ENCODE measurements at places on chromosomes 7 and 10.
A peak's percentile ranks its signal among the peaks of the same experiment; 100 is the strongest.

- no peak for DNase-seq
These were observed 729.6 kb downstream of the SORCS3 start for GRCh38 chr10:105370692-105371091.

- no peak for DNase-seq
These were observed 7.9 kb upstream of the SEPTIN7 start for GRCh38 chr7:35792873-35793489.

DNA sequence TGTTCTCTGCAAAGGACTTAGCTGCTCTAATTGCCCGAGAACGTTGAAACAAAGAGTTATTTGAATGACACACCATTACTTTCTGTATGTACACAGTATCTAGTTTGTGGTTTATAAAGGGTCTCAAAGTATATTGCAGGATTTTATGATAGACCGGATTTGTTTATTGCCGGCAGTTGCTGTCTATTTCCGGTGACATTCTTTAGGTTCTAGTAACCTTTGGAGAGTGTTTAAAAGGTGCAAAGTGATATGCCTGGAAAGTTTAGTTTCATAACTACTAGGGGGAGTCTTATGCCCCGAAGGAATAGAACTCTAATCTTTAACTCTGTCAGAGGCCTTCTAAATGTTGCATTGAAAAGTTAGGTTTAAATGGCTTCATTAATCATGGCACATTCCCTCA lies 63.8 kb downstream of the PAPSS2 start:
- no peak for DNase-seq

DNA sequence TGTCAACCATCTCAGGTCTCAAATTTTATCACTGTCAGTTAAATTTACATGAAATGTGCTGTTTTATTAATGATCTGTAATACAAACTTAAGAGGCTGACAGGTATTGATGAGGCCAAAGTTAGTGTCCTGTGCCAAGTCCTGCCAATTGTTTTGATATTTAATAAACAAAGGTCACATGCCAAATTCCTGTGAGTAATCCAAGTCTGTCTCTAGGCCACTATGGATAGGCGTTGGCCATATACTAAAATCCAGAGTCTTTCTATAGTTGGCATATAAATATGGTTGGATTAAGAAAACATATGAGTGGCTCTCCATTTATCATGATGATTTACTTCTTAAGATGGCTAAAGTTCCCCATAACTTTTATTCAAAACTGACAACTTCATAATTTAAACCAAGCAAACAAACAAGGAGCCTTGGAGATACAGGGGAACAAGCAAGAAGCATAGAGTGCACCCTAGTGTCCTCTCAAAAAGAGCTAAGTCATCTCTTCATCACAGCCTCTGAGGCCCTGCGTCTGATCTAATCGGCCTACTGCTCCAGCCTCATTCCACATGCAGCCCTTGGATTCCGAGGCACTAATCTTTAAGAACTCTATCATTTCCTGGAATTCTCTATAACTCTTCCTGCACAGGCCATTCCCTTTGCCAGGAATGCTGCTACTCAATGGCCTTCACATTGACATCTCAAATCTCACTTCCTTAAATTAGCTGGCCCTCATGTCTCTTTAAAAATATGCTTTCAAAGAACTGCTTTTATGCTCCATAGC lies 32.7 kb upstream of the NRCAM start:
- DNase-seq: no peak

- DNase-seq: no peak
These were observed 112.8 kb upstream of the SFMBT2 start for GRCh38 chr10:7523656-7524055.

DNA sequence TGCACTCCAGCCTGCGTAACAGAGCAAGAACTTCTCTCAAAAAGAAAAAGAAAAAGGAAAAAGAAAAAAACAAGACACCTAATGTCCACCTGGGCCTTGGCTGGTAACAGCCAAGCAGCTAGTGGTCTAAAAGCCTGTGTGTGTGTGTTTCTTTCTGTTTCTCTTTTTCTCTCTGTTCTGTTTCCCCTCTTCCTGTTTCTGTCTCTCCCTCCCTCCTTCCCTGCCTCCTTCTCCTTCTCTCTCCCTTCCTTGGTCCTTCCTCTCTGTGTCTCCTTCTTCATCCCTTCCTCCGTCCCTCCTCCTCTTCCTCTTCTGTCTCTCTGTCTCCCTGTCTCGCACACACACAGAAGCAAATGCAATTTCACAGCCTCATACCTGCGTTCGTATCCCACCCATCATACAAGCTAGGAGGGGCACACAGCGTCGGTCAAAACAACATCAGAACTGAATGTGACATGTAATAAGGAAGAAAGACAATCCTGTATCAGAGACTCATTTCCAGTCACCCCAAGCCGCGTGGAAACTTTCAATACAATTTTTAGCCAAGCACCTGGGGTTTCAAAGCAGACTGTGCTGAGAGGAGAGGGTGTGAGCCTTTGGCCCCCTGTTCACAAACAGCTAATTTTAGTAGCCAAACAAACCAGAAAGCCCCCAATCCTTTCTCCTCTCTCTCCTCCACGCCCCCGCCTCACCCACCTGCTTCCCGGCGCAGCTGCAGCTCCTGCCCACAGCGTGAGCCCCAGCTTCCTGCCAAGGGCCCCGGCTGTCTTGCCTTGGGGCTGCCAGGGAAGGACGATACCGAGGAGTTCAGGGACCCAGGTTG lies 50.2 kb upstream of the GNA12 start:
- no peak for DNase-seq

DNA sequence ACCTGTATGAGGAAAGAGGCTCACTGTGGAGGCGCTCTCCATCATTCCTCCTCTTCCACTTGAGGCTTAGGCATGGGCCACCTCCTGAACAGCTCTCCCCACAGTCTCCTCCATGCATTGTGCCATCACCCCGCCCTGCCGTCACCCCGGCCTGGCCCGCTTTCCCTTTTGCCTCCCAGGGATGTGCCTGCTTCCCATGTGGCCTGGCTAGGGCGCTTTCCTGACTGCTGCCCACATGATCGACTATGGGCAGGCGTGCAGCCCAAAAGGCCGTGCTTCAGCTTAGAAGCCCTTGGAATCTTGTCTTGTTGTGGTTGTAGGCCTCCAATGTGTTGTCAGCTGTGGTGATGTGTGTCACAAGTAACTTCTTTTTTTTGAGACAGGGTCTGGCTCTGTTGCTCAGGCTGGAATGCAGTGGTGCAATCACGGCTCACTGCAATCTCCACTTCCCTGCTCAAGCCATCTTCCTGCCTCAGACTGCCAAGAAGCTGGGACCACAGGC lies 1.8 kb upstream of the ACTR3C start:
- DNase-seq: no peak

GRCh38 chr7:20998309-20998708 lies 211.6 kb upstream of the SP8 start:
- DNase-seq: no peak

DNA sequence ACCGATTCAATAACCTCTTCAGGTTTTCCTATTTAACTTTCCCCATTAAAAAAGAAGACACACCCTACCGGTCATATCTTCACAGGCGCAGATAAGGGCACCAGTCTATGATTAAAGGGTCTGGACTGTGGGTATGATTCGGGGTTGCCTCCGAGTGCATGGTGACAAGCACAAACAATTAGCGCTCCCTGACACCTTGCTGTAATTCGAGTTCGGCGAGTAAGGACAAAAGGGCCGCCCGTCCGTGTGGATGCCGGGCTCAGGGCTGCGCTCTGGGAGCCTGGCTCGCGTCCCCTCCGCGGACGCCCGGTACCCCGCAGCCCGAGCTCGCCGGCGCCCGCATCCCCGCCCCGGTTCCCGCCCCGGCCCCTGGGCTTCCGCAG lies 111.9 kb upstream of the RHEB start:
- DNase-seq: no peak

DNA sequence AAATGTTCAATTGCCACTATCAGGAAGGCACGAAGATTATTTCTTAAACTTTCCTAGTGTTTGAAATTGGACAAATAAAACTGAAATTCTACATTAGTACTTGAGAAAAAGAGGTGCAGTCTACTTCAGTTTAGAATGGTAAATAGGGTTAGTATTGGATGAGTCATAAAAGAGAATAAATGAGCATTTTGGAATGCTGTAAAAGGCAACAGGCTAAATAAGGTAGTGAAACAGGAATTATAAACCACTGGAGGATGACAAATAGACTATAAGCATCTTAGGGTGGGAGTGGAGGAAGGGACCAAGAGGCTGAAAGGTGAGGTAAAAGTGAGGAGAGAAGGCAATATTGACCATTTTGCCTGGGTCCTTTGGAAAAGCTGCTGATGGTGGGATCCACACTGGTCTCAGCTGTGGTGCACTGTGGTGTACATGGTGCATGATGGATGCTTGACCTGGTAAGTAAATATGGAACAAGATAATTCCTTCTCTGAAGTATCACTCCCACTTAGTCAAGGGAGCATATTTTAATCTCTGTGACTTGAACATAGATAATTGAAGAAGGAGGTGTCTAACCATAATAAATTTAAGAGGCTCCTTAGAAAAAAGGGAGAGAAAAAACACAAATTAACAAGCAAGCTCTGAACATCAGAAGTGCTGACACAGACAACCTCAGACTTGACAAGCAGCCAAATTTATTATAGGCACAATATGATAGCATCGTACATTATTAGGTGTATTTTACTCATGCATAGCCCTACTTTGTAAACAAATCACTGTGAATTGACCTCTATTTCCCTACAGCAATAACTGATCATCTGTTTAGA lies 76.4 kb upstream of the SCIN start:
- no peak for DNase-seq

DNA sequence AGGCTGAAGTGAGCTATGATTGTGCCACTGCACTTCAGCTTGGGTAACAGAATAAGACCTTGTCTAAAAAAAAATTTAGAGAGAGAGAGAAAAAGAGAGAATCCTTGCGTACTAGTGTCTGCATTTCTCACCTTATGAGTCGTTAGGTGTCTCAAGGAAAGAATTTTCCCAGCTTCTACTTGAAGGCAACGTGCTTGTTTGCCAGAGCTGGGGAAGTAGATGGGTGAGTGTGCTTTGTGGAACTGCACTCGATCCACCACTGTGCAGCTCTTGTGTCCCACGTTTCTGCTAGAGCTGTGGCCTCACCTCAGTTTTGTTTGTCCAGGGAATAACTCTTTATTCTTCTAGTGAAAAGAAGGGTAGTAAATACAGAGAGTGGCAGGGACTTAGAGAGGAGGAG lies 38.9 kb downstream of the HDAC9 start:
- no peak for DNase-seq

DNA sequence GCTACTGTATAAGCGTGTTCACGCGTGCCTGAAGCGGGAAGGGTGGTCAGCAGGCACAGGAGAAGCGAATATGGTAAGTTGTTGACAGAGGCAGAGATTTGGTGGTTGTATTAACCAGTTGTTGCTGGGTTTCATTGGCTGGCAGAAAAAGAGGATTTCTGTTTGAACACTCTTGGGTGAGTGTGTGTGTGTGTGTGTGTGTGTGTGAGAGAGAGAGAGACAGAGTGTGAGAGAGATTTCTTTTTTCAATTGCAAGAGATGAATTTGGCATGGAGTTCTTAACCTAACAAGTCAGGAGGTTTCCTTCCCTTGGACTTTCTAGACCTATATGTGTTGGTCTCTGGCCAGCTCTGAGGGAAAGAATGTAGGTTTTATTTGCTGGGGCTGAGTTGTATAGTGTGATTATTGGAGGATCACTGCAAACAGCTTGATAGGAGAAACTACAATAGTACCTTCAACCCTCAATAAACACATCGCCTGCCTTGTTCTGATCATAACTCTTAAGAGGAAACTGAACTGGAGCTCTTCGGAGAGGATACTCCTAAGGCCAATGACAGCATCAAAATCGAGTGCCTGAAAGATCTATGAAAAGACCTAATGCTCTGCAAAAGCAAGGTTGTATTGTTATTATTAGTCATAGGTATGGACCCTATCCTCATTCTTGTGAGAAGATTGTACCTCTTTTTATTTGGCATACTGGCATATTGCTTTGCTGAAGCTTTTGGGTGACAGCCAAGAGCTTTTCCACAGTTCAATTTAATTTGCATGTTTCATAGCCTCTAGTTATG lies 1.2 kb downstream of the MCU start:
- DNase-seq: no peak

DNA sequence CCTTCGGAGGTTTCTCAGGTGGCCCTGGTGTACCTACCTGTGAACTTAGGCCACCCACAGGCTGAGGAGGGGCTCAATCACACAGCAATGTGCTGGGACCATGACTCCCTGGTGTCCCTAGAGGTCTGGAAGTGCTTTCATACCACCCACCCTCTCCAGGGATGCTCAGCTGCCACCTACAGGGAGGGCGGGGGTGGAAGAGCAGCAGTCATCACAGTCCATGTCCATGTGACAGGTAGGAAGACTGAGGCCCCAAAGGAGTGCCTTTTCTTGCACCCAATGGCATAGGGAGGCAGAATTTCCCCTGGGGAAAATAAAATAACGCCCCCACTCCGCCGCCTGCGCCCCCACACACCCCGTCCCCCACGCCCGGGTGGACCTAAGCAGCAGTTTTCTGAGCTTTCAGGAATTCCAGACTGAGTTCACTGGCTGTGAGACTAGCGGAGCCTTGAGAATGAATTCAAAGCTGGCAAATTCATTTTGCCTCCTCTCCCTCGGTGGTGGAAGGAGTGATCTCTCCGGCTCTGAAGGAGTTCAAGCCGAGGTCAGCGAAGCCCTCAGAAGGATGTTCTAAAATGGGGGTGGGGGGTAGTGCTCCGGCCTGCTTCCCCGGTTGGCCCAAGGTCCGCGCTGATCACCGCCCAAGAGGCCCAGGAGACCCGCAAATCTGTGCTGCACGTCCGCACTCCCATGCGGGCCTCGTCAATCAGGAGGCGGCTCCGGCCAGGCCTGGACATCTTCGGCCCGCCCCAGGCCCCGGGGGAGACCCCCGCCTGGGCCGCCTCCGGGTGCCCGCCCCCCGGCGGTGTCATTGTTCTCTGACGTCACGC lies 2.1 kb upstream of the ZMIZ1 start:
- DNase-seq: peak; percentile 55

- DNase-seq: no peak
These were observed 44.1 kb upstream of the ATP6V0A4 start for GRCh38 chr7:138842111-138842510.

DNA sequence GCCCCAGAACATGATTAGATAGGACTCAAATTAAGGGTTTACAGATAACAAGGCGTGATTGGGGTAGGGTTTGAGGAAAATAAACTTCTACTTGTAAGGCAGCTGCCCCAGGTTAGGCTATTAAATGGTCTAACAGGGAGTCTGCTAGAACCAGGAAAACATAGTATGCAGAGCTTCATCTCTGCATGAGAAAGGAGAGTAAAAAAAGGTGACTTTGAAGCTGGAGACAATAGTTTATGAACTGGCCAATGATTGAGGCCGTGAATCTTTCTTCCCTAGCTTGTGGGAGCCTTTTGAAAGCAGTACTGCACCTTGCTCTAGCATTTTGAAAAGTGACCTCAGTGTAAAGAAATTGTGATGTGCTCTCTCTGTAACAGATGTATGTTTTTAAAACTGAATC lies 48.5 kb upstream of the STARD3NL start:
- DNase-seq: no peak

GRCh38 chr10:124176349-124177179 lies 83.2 kb upstream of the CHST15 start:
- DNase-seq: no peak

DNA sequence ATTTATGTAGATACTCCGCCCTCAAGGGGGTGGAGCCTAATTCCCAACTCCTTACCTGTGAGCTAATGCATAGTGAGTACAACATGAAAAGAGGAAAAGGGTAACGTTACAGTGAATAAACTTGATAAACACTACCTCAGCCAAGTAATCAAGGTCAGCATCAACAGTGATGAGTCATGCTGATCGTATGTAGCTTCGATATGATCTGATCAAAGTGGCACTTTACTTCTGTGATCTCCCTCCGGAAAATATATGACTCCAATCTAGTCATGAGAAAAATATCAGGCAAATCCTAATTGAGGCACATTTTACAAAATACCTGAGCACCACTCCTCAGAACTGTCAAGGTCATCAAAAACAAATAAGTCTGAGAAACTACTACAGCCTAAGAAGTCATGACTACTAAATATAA lies 70.4 kb downstream of the VTI1A start:
- DNase-seq: no peak
